ENCODE measurements at places on chromosomes 2 and 18.

DNA sequence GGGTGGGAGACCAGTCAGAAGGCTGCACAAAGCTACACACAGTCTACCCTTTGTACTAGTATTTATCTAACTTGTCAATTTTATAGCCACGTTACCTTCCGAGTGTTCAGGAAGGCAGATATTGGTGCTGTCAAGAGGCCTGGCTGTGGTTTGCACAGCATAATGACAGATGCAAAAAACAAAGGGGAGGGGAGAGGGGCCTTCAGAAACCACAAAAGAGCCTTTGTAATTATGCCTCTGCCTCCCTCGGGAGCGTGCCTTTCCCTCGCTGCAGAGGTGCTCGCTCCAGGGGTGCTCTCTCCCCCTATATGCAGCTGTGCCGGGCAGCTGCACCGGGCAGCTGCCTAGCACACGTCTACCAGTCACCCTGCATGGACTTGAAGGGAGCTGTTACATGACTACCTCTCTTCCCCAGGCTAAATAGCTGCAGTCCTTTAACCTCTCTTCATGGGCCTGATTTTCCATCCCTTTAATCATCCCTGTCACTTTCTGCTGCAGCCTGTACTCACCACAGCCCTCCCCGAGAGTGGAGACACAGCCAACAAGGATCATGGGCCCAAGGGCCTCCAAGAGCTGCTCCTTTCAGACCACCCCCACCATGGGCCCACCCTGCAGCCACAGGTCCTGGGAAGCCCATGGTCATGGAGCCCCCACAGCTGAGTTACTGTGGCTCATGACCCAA, 168.4 kb upstream of the PKDCC start:
- no peak for DNase-seq

GRCh38 chr2:23293063-23293462, 91.9 kb upstream of the KLHL29 start:
- DNase-seq: no peak

- no peak for DNase-seq
Measured at GRCh38 chr2:55408918-55409868, 10.5 kb downstream of the CCDC88A start.

GRCh38 chr2:72145289-72145657, 2.4 kb downstream of the CYP26B1 start:
- DNase-seq: no peak

DNA sequence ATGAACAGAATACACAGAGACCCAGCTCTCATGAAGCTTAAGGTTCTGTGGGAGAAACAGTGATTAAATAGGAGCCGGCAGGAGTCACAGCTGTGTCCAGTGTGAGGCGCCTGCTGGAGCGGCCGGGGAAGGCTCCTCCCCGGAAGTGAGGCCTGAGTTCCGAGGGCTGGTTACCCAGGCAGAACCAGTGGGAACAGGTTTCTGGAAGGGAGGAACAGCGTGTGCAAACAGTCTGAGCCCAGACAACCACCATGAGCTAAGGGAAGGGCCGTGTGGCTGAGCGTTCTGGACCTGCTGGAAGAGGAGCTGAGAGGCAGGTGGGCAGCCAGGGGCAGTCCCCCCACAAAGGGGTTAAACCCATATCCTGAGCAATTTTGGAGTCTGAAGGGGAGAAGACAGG, 26.0 kb upstream of the NPAS2 start:
- DNase-seq: no peak

GRCh38 chr2:98376301-98376910, 30.1 kb downstream of the CNGA3 start:
- no peak for DNase-seq

DNA sequence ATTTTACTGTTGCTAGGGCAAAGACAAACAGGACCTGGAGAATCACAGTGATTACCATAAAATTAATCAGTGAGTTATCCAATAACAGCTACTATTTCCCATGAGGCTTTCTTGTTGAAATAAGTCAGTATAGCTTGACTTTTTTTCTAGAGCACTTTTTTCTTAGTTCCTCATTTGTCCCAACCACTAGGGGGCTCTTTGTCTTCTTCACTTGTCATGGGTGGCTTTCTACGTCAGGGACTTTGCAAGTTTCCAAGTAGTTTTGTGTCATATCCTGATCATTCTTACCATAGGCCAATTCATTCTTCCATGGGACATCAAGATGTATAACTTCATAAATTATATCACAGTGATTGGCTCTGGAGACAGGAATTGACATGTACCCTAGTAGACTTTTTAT, 1019.6 kb upstream of the PIK3C3 start:
- DNase-seq: no peak

DNA sequence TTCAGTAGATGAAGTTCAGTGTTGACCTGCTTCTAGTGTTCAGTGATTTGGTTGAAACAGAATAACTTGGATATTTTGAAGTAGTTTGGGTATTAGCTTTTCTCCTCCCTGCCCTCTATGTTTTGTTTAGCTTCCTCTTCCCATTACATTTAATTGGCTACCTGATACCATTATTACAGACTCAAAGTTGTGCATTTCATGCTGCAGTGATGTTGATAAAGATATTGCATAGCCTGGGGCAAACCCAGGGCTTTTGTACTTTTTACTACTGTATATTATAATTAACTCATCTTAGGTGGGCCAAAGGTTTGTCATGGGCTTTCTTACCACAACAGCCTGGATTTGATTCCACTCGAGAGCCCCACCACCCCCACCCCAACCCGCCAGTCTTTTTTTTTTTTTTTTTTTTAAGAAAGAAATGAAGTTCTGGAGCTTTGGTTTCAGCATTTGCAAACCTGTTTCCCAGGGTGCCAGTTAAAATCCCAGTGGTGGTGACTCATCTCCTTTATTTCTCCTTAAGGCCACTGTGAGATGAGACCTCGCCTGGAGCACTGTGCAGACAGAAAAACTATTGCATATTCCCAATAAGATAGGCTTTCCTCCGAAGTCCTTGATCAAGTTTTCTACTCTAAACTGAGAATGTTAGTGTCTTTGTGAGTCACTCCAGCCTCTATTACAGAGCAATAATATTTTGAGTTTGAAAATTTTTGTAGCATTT, 393.7 kb upstream of the FANCL start:
- DNase-seq: no peak

GRCh38 chr18:48417985-48418384, 8.8 kb upstream of the ZBTB7C start:
- DNase-seq: no peak

DNA sequence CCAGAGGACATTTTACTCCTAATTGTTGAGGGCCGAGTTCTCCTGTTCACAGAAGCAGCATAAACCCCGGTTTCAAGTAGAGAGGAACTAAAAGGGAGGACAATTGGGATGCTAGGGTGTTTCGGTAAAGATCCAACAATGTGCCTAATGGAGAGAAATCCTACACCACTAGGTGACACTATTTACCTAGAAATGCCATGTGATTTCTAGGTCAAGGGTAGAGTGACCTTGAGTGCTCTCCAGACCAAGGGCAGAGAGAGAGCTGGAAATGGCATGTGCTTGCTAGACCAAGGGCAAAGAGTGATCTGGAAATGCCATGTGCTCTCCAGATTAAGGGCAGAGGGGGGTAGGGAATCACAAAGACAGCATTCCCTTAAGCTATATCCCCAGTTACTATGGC, 472.0 kb downstream of the DCDC2C start:
- no peak for DNase-seq

DNA sequence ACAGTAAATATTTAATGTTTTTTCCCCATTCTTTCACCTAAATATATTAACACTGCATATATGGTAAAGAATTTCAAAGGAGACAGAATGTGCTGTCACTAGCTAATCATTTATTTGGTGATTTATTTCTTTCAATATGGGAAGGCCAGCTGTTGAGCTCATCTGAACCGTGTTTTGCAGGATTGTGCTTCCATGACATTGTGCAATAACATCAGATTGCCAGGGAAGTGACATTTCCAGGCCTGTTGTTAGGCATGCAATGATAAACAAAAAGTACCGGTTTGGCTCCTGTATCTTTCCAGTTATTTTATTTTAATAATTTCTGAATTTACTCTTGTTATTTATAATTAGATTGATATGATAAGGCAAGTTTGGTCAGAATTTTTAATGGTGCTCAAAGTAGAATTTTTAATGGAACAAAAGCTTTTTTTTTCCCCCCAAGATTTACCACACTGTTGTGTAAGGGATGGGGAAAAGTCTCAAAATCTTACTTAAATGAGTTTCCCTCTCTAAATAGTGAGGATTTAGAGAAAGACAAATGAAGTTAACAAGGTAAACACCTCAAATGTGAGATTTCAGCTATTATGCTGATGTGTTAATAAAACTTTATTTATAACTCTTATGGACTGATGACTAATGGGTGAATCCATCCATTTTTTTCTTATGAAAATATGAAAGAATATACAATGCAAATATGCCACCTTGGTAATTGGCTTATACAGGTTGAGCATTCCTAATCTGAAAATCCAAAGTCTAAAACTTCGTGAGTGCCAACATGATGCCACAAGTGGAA, 52.7 kb downstream of the MALT1 start:
- no peak for DNase-seq

DNA sequence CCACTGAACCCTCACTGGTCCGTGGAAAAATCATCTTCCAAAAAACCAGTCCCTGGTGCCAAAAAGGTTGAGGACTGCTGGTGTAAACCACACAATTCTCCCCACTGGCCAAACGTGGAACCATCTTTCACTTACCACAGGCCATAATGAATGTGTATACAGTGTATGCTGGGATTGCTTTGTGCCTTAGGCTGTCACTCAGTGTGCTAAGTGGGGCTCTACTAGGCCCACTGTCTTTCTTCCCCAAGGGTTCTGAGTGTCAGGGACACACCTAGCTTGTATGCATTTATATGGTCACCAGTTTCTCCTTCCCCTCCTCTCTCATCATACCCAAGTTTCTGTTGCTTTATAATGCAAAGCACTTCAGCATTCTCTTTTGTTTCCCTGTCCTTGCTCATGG, 27.2 kb downstream of the SCYGR8 start:
- DNase-seq: no peak

GRCh38 chr2:211454679-211455078, 898.3 kb downstream of the CPS1 start:
- no peak for DNase-seq

DNA sequence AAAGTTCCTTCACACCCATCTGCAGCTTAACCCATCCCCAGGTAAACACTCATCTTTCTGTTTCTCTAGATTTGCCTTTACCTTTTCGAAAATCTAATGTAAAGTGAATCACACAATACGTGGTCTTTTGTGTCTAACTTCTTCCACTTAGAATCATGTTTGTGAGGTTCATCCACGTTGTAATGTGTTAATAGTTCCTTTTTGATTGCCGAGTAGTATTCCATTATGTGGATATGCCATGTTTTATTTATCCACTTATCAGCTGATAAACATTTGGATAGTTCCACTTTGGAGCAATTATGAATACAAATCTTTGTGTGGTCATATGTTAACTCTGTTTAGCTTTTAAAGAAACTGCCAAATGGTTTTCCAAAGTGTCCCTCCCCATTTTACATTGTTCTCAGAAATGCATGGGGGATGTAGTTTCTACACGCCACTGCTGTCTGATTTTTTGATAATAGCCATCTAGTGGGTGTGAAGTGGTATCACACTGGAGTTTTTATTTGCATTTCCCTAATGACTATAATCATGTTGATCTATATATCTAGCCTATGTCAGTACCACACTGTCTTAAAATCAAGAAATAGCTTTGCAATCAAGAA, 22.3 kb downstream of the PECR start:
- no peak for DNase-seq

DNA sequence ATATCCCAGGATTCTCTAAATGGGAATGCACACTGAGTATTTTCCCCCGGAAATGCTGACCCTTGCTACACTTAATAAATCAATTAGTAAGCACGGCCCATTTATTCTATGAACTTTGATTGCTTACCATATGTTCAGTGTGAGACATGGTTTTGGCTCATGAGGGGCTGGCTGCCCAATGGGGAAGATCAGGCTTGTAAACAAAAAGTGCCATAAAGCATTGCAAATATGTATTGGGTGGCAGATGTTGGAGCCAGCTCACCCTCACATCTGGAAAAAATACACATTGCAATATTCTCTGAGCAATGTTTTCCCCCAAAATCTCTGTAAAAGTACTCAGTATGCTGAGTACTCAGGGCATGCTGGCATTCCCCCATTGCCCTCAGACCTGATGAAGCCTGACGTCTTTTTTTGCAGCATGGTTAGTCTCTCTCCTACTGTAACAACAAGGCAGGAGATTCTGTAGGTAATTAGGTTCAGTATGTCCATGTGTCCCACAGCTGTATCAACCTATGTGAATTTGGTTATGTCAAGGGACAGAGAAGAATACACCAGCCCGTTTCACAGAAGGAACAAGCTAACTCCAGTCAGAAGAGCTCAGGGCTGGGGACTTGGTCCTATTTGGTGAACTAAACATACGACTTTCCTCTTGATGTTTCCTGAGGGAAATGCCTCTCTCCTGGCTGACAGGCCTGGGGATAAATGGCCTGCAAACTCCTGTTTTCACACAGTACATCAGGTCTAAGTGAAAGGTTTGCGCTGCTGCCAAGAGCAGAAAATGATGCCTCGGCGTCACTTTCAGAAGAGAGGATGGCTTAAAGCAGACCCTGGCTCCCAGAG, 202.4 kb downstream of the INSIG2 start:
- DNase-seq: no peak

- peak; percentile 85 for DNase-seq
Measured at GRCh38 chr2:70984576-70985282, 6.3 kb downstream of the ANKRD53 start.

DNA sequence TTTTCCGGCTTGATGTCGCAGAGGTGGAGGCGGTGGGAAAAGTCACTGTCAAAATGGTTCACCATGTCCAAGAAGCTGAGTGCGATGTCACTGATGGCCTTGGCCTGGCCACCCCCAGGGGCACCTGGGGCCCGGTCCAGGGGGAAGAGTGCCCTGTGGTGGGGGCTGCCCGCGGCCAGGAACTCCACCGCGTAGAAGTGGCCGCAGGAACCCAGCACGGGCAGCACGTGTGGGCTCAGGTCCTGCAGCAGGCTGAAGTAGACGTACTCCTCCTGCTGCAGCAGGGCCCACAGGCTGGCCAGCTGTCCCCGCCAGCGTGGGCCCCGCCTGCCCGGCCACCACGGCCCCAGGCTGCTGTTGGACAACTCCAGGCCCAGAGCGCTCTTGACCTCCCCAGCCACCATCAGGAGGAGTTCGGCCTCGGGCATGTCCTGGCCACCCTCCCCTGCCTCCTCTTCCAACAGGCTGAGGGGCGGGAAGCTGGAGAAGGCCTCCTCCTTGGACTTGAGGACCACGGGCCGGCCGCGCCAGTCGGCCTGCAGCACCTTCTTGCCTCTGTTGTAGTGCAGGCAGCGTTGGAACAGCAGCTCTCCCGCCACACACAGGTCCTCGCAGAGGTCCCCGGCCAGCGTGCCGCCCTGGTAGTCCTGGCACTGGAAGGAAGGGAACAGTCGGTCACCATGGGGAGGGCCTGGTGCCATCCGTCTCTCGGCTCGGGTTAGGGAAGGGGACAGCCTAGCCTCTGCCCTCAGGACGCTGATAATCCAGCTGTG, 10.3 kb downstream of the DIPK1C start:
- DNase-seq: no peak
